Umbilical cord (tissue), 2 donors: ENCODE measurements at places on chromosomes 12 and 14.

- peak; percentile 95 for DNase-seq
Measured at GRCh38 chr12:22228022-22228875, 106.3 kb downstream of the ST8SIA1 start.

DNA sequence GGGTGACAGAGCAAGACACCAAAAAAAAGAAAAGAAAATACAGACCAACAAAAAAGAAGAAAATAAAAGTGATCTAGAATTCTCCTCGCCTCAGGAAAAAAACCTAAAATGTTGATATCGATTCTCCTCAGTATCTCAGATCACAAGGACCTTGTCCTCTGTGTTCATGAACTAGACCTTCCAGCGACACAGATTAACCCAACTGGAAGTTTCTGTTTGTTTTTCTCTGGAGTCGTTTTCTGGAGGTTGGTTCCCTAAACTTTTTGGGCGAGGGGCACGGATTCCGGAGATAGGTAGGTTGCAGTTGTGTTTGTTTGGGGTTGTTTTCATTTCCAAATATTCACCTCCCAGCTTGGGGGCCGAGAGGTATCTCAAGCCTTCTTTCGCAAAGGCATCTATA, 559 bp upstream of the RFC5 start:
- no peak for DNase-seq

GRCh38 chr12:27226407-27226929, 17.6 kb upstream of the STK38L start:
- peak; percentile 45 for DNase-seq

- DNase-seq = no peak
Measured at GRCh38 chr12:56677680-56678079, 10.4 kb downstream of the PTGES3 start.

GRCh38 chr14:66859063-66859671, 330.1 kb upstream of the GARIN2 start:
- no peak for DNase-seq

DNA sequence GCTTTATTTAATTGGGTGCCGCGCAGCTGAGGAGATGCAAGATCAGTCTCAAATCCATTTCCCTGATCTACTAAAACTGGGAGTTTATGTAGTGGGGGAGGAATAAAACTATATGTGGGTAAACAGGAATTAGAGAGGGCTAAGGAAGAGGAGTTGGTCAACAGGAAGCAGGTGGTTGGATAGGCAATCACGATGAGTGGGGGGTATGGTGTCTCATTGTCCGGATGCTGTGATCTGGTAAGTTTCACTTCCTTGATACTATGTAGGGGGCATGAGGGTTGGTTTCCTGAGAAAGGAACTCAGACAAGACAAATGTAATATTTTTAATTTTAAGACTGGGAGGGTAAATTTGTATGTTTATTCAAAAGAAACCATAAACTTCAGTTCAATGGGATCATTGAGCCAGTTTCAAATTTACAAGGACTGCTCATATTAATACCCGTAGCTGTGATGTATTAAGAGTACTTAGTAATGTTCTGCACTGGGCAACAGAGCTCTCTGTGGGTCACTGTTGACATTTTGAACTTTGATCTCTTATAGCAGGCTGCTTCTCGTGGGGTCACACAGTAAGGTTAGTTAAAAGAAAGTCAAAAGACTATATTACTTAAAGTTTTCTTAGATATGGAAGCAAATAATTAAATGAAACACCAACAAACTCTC, 786.2 kb upstream of the FBXO33 start:
- no peak for DNase-seq

GRCh38 chr12:130116791-130117190, 45.5 kb upstream of the FZD10 start:
- no peak for DNase-seq

DNA sequence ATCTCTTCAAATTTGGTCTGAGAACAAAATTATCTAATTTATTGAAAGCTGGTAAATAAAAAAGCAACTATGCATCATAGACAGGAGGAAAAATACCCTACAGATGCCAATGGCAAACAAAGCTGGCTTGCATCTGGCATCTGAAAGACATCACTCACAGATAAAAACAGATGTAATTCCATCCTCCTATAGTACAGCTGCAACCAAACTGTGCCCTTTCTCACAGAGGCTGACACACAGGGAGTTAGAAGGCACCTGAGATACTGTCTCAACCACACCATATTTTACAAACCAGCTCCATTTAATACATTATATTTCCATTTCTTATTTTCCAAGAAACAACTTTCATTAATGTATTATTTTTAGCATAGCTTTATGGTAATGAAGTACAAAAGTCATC, 39.4 kb downstream of the DUSP16 start:
- DNase-seq = no peak

- DNase-seq = no peak
Measured at GRCh38 chr14:22845821-22846625, 9.6 kb downstream of the MMP14 start.

- DNase-seq = peak; percentile 60
Measured at GRCh38 chr12:24615967-24616411, 332.9 kb downstream of the BCAT1 start.

DNA sequence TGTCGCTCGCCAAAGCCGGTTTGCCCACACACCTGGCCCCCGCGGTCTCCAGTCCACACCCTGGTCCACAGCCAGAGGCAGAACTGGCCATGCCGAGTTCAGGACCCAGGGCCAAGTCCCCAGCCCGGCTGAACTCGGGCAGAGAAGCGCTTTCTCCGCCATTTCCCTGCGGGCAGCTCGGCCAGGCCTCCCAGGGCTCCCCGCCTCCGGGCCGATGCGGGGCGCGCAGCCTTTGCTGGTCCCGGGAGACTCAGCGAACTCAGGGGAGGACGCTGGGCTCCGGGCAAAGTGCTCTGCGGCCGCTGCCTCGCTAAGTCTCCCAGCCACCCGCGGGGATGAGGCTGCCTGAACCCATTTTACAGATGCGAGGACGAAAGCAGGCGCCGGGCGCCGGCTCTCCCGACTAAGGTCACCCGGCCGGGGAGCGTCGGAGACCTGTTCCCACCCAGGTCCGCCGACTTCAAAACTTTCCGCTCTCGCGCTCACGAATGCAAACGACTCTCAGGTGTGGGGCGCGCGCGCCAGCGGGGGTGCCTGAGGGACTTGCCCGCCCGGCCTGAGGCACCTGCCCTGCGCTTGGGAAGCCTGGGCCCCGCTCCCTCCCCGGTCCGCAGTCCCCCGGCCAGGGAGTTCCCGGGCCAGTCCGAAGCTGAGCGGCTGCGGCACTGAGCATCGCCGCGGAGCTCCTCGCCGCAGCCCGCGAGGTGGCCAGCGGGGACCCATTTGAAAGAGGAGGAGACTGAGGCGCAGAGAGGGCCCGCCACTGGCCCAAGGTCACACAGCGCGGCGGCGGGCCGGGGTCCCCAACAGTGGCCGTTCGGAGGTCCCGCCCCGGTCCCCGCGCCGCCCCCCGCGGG, 627 bp downstream of the TESC start:
- DNase-seq = no peak

GRCh38 chr12:52271158-52271557, 3.3 kb upstream of the KRT86 start:
- no peak for DNase-seq

DNA sequence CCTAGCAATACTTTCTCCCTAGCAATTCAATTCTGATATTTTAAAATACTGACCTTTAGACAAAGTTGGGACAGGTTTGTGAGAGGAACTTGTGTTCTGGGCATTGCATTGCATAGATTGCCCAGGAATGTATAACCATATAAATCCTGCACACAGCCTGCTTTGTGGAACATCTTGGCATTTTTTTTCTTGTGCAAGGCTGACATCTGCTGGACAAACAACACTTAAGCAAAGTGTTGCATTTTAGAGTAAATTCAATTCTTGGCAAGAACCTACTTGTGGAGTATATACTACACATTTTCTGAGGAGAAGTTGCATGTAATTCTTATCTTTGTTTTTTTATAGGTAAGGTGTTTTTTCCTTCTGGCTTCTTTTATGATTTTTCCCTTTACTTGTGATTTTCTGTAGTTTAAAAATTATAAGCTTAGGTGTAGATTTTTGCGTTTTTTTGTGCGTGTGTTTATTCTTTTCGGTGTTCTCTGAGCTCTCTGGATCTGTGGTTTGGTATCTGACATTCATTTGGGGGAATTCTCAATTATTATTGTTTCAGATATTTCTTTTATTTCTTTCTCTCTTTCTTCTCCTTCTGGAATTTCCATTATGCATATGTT, 26.4 kb downstream of the TESPA1 start:
- peak; percentile 90 for DNase-seq

- DNase-seq = peak; percentile 46
Measured at GRCh38 chr12:68340404-68341270, 8.5 kb upstream of the MDM1 start.

DNA sequence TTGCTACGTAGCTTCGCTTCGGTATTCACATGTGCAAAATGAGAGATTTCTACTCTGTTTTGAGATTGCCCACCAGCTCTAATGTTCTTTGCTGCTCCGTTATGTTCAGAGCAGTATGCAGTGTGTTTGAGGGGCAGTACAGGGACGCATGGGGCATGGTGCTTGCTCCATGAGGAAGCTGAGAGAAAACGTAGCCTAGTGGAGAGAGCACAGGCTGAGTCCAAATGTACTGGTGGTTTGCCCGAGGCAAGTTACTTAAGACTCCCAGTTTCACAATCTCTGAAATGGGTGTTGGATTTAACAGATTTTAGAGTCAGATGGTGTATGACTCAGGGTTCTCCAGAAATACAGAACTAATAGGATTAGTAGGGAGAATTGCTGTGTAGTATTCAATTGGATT, 310.5 kb downstream of the ETNK1 start:
- no peak for DNase-seq

- no peak for DNase-seq
Measured at GRCh38 chr12:54521293-54522060, 23.9 kb downstream of the NCKAP1L start.

GRCh38 chr12:45909041-45909713, 81.2 kb downstream of the SCAF11 start:
- DNase-seq = no peak

GRCh38 chr14:89477391-89477790, 60.4 kb upstream of the FOXN3 start:
- DNase-seq = no peak

- no peak for DNase-seq
Measured at GRCh38 chr12:12469386-12469785, 93.3 kb downstream of the DUSP16 start.

- no peak for DNase-seq
Measured at GRCh38 chr12:20451761-20452160, 83.4 kb downstream of the PDE3A start.

DNA sequence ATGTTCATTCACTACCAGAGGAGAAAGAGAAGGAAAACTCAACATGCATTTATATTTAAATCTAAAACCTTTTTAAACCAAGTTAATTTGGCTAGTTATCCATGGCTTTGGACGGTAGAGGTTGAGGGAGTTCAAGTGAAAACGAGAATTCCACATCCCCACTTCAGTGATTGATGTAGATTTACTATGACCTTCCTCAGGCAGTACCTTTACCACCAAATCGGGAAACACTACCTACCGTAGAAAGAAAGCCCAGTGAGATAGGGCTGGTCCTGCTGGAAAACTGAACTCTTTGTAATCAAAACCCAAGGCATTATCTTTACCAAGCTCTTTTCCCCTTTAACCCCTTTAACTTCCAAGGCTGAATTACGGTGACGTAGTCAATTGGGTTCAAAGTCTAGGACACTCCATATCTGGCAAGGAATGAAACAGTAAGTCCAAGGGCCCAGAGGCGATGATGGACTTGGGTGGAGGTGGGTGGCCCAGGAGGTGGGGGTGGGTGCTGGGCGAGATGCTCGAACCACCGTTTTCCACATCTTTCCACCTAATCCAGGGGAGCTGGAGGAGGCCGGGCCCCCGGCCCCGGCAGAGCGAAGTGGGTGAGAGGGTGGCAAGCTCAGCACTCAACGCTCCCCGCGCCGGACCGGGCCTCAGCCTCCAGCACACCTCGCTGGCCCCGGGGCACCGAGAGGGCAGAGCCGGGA, 618 bp downstream of the SEC23A start:
- DNase-seq = peak; percentile 70

DNA sequence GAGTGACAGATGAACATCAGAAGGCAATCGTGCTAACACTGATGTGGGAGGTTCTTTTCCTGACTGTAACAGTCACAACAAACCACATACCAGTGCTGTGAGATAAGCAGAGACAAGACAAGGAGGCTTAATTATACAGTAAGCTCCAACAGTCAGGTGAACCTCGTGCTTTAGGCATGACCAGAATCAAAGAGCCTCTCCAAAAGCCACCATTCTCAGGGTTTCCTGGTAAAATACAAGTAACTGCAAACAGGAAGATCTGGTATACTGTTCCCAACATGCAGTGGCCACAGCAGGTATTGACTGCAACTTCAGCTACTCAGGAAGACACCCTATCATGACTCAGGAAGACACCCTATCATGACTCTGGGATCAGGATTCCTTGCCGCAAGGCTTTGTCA, 47.3 kb upstream of the GTF2A1 start:
- DNase-seq = no peak

DNA sequence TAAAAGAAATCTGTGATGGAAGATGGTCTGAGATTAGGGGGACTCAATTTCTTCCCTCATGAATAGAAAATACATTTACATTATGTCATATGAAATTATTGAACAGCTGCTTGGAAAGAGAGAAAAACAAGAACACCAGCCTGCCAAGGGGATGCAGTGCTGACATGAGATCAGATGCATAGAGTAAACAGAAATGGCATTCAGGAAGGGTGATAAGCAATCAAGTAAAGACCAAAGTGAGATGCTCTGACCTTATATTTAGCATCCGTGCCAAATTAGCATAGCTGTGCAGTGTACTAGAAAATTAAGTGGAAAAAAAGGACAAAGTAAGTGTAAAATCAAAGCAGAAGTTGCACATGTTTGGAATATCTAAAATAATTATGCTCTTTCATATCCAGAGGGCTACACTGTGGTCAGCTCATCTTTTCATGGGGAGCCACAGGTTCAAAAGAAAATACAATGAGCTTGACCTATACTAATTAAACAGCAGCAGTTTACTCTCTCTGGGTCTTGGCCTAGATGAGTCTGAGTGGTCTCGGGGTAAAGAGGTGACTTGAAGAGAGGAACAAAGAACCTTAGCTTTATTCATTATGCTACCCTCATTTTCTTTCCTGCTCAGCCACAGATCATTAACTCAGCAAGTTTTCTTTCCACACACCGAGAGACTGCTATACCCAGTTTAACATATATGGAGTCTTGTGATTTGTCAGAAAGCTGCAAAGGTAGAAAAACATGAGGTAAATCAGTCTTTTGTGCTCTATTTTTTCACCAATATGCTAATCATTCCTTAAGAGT, 359.4 kb upstream of the FOXG1 start:
- DNase-seq = no peak

GRCh38 chr12:120710805-120711296, 593 bp downstream of the UNC119B start:
- no peak for DNase-seq

- no peak for DNase-seq
Measured at GRCh38 chr14:65346895-65347294, 65.6 kb upstream of the FUT8 start.

DNA sequence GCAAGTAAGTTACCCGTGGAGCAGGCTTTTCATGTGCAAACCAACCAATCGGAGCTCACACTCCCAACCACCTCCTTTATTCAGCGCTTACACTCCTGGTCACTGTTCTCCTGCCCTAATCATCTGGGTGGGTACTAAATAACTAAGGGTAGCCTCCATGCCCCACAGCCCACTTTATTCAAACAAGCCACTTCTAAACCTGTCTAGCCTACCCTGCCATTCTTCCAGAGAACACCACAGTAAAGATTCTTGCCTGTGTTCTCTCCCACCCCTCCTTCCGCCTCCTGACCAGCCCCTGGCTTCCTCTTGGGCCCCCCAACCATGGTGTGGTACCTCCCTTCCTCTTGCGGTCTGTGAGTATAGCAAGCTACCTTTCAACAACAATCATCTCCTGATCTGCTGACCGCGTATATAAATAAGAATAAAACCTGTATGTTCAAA, 581.9 kb downstream of the VRK1 start:
- no peak for DNase-seq

GRCh38 chr12:100484183-100484886, 10.7 kb downstream of the NR1H4 start:
- DNase-seq = no peak
